ELR (cell line): ENCODE measurements at places on chromosomes 1 and 21.

- DNase-seq: peak; percentile 57
These were observed 729 bp downstream of the NADK start for GRCh38 chr1:1777583-1777899.

DNA sequence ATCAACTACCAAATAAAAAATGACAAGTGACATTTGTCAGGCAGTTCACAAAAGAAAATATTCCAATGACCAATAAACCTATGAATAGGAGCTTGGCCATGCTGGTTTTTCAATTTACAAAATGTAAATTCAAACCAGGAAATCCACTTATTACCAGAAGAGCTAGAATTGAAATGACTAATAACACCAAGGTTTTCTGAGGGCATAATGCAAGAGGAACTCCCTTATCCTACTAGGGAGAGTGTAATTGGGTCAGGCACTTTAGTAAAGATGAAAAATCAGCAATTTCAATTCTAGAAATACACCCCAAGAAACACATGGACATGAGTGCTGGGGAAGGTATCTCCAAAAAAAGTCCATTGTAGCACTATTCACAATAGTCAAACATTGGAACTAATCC, 16.7 kb upstream of the TIAM1 start:
- no peak for DNase-seq

GRCh38 chr1:43912607-43913006, 21.0 kb upstream of the ARTN start:
- DNase-seq: no peak

GRCh38 chr21:25895565-25896205, 160.9 kb downstream of the GABPA start:
- peak; percentile 69 for DNase-seq

DNA sequence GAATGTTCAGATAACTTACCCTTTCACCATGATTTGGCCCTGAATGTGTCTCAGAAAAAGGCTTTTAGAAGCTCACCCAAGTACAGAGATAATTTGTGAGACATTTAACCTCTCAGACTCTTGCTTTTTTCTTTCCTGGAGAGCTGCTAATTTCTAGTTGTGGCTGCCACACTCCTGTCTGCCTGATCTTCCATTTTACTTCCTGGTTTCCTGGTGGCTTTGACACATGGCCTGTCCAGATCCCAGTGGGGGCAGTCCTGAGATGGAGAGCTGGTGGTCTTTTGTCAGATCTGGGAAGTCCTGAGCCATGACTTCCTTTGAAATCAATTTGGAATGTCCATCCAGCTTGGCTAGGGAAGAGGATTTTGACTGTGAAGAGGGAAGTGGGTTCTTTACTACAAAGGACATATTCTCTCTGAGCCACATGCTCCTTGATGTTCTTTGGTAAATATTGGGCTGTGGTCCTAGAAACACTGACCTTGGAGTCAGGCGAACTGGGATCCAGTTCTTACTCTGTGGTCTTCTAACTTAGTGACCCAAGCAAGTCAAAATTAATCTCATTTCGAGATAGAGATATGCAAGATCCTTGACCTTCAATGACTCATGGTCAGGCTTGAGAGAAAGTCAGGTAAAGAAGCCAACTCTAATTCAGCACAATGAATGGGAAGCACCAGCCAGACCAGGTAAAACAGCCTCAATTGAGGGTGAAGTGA, 78.0 kb upstream of the HSD17B7 start:
- no peak for DNase-seq

GRCh38 chr1:110084227-110085078, 14.0 kb upstream of the ALX3 start:
- DNase-seq: peak; percentile 45

- peak; percentile 49 for DNase-seq
These were observed 2.1 kb downstream of the TTC39A start for GRCh38 chr1:51328279-51328678.

- peak; percentile 98 for DNase-seq
These were observed 7.4 kb downstream of the IRF2BP2 start for GRCh38 chr1:234602334-234603220.

- peak; percentile 94 for DNase-seq
These were observed 46.7 kb downstream of the GALNT2 start for GRCh38 chr1:230113593-230114236.

DNA sequence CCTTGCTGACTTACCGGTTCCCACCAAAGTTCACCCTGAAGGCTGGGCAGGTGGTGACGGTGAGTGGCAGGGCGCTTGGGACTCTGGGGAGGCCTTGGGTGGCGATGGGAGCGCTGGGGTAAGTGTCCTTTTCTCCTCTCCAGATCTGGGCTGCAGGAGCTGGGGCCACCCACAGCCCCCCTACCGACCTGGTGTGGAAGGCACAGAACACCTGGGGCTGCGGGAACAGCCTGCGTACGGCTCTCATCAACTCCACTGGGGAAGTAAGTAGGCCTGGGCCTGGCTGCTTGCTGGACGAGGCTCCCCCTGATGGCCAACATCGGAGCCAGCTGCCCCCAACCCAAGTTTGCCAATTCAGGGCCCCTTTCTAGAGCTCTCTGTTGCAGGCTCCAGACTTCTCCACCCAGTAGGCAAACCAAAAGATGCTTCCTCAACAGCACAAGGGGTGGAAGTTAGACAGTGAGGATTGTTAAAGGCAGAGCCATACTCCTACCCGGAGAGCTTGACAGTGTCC, 16.4 kb upstream of the SEMA4A start:
- DNase-seq: no peak

- no peak for DNase-seq
These were observed 18.2 kb upstream of the NUF2 start for GRCh38 chr1:163303561-163303960.

- DNase-seq: peak; percentile 6
These were observed 4.3 kb upstream of the KIF14 start for GRCh38 chr1:200624679-200625335.

- no peak for DNase-seq
These were observed 8.4 kb downstream of the EFNA3 start for GRCh38 chr1:155086856-155087535.

GRCh38 chr1:48841966-48842365, 65.3 kb upstream of the BEND5 start:
- no peak for DNase-seq

DNA sequence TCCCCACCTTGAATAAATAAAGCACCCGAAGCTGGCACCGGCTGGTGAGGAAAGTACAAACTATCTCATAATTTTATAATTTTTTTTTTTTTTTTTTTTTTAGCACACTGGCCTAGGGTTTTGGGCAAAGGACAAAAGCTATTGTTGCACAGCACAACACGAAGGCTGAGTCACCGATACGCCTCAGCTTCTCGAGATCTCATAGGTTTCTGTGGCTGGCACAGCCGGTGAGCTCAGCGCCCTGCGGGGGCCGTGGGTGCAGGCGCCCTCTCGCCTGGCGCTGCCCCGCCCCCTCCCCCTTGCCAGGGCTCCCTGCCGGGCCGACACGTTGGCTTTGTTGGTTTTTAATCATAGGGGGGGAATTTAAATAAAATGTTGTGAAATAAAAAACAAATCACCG, 17.2 kb downstream of the CASZ1 start:
- DNase-seq: no peak

- DNase-seq: no peak
These were observed 16.1 kb downstream of the TMEM201 start for GRCh38 chr1:9604836-9605235.

- peak; percentile 39 for DNase-seq
These were observed 39.3 kb downstream of the FASLG start for GRCh38 chr1:172698224-172698623.

DNA sequence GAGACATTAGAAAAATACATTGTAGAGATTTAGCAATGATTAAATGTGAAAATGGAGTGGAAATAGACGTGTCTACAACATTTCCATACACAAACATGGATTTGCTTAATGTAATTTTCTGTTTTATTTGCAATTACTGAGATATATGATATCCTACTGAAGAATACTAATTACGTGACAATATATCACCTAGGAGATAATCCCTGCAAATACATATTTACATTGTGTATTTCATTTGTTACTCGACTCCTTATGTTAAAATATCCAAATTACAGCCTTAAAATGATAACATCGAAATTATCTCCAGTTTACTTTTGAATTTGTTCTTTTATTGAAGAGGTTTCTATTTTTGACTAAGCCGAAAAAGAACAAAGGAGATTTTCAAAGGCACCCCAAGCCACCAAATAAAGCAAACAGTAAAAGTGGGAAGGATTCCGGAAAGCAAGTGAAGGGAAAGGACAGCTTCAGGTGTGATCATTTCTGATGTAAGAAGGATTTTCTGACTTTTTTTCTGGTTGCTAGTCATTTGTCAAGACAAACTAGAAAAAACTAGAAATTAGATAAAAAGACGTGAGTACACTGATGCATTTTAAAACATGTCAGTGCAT, 7.9 kb downstream of the LHX4 start:
- DNase-seq: no peak

- DNase-seq: no peak
These were observed 4.1 kb upstream of the PTAFR start for GRCh38 chr1:28180306-28181305.

DNA sequence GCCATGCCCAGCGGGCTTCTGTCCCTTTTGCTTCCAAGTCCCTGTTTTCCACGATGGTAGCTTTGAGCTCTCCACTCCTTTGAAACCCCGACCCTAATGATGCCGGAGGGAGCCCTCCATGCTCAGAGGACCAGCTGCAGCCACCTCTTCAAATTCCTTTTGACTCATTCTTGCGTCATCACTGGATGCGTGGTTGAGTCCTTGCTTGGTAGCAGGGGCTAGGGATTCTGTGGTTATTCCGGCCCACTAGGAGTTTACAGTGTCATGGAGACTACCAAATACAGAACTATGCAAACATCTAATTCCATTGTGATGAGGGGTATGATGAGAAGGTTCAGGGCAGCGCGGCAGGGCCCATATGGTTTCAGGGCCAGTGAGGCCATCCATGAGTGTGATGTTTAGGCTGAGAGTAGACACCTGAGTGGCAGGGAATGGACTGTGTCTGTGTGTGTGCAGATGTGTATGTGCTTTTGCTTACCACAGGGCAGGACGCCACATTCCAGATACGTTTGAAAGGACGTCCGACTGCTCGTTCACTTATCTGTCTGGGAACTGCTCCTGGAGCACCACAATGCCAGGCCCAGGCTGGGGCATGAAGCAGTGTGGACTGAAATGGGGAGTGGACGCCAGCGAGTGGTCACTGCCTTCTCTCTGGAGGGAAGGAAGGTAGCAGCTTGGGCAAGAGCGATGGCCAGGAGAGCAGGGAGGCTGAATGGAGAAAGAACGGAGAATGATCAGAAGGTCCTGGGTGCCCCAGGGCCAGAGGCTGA, 30.4 kb upstream of the ZBTB21 start:
- peak; percentile 100 for DNase-seq

DNA sequence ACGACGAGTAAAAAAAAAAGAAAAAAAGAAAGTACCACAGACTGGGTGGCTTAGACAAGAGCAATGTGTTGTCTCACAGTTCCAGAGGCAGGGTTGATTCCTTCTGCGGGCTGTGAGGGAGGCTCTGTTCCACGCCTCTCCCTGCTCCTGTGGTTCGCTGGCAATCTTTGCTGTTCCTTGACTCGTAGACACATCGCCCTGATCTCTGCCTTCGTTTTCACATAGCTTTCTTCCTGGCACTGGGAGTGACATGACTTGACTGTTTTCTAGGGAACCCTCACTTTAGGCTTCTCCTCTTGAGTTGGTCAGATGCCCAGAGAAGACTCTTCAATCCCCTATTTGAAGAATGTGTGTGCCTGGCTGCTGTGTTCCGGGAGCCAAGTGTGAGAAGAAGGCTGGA, 133.6 kb downstream of the TM2D1 start:
- DNase-seq: no peak

- DNase-seq: no peak
These were observed 43.6 kb downstream of the C21orf91 start for GRCh38 chr21:17775431-17776126.

DNA sequence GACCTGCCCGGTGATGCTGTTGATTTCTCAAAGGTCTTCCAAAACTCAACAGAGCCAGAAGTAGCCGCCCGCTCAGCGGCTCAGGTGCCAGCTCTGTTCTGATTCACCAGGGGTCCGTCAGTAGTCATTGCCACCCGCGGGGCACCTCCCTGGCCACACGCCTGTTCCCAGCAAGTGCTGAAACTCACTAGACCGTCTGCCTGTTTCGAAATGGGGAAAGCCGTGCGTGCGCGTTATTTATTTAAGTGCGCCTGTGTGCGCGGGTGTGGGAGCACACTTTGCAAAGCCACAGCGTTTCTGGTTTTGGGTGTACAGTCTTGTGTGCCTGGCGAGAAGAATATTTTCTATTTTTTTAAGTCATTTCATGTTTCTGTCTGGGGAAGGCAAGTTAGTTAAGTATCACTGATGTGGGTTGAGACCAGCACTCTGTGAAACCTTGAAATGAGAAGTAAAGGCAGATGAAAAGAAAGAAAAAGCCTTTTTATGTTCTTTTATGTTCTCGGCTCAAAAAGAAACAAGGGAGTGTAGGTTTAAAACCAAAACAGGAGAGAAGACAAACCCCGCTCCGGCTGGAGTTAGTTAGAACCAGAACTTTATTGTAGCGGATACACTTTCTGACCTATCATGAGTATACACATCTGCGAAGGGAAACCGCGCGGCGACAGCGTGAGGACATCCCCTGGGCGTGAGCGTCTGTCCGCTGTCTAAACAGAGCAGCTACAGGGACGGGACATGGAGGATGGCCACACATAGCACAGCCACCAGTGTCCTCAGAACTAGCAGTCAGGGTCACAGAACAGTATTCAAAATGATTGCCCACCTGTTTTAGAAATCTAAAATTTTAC, 77.1 kb downstream of the PIK3CD start:
- DNase-seq: no peak

DNA sequence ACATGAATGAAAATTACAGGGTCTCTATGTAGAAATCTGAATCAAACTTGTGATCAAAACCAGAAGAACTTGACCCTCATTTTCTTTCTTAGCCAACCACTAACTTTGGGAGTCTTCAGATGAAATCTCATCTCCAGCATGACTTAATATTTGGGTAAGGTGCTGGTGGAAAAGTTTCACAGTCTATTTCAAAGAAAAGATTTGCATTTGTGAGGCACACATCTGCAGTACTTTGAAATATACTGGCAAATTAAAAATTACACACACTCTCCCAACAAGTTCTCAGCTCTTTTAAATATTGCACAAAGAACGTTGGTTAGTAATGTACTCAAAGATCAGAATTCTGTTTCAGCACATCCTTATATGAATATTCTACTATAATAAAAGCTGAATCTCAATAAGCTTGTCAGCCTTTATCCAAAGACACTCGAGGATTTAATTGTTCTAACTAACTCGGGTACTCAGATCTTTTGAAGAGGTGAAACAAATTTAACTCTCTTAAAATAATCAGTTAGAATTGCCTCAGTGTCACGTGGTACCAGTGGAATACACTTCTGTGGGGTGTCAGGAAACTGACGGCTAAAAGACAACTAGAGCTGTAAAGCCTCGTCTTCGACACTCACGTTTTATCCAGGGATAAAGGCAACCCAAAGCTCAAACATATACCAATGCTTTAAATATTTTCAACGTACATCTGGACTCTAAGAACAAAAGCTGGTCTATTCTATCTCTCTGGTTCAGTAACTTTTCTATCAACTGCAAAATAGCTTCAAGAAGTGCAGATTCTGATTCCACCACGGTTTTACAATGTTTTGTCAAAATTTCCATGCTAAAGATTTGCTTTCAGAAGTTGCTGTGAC, 19.0 kb downstream of the SAMSN1 start:
- no peak for DNase-seq

GRCh38 chr1:153768316-153769181, 6.7 kb upstream of the SLC27A3 start:
- no peak for DNase-seq

GRCh38 chr1:29682919-29683295, 446.6 kb downstream of the PTPRU start:
- DNase-seq: peak; percentile 16

- DNase-seq: peak; percentile 77
These were observed at the start of gene RAB7B for GRCh38 chr1:206002871-206003801. RAB7B (minus strand) TSS chr1:206003395; CDS start chr1:205994135, 9,260 bp downstream.

- no peak for DNase-seq
These were observed 201.7 kb downstream of the ROR1 start for GRCh38 chr1:63975481-63975880.
